ENCODE measurements at places on chromosomes 2 and 18.

- peak; percentile 58 for DNase-seq
Measured at GRCh38 chr2:98269274-98269673, 77.0 kb upstream of the CNGA3 start.

GRCh38 chr2:192286093-192286701 is 91.5 kb upstream of the TMEFF2 start:
- DNase-seq = peak; percentile 69

- no peak for DNase-seq
Measured at GRCh38 chr2:203025592-203025991, 10.9 kb downstream of the NBEAL1 start.

GRCh38 chr2:64888591-64889309 is 100.4 kb upstream of the SLC1A4 start:
- DNase-seq = peak; percentile 49

- no peak for DNase-seq
Measured at GRCh38 chr2:208586516-208586915, 179.9 kb downstream of the PTH2R start.

DNA sequence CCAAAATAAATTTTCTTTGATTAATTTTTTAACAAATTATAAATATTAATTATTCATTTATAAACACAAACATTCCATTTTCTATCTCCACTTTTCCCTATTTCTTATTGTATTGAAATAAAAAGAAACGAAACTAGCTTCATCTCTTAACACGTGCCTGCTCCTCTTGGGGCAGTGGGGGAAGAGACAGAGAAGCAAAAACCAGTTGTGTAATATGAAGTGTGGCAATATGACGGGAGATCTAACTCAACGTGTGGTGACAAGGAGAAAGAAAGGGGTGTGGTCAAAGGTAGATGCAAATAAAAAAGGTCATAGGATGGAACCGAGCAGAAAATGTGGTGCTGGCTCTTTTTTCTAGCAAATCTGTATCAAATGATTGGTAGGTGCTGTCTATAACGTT is 106.9 kb upstream of the SLC8A1 start:
- DNase-seq = no peak

DNA sequence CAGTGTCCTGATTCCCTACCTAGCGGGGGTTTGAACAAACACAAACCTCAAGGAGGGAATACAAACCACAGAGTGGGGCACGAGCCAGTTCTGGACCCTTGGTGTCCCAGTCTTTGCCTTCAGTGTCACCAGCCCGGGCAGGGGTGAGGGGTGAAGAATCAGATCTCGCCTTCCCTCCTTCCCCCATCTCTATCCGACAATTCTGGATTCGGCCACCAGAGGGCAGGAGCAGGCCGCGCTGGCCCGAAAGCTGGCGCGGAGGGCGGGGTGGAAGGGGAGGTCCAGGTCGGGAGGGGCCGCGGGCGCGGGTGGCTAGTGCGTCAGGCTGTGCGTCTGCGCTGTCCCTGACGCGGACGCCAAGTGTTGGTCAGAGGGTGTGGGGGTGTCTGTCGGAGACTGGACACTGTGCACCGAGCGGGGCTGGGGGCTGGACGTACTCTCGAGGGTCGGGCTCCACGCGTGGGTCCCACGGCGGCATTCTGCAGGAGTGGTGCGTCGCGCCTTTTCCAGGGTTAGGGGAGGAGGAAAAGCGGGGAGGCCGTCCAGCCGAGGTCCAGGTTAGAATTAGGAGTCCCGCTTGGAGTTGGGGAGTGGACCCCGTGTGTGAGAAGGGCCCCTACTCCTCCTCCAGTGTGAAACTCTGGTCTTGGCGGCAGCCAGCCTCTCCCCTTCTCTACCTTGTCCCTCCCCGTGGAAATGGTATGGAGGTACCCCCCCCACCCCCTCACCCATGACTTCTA is 2.9 kb upstream of the CRYBA2 start:
- DNase-seq = peak; percentile 65

DNA sequence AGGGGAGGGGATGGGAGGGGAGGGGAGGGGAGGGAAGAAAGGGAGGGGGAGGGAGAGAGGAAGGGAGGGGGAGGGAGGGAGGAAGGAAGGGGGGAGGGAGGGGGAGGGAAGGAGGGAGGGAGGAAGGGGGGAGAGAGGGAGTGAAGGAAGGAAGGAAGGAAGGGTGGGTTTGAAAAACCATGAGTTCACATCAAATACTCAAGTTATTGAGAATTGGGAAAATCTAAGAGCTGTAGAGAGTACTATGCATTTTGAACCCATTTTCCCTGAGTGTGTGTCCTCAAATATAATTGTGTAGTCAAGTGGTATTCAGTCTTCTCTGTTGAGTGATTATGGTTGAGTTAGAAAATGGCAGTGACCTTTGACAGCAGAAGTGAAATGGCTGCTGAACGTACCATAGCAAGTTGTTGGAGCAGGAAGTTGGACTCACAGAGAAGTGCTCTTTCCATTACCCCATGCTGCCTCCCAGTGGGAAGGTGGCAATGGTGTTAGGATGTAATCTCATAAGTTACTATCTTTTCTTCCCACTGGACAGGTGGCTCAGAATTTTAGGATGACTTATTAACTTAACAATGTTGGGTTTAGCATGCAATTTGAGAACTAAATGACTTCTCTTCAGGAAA is 214.6 kb downstream of the SETBP1 start:
- peak; percentile 52 for DNase-seq

- peak; percentile 72 for DNase-seq
Measured at GRCh38 chr18:21682371-21683051, 22.1 kb downstream of the ABHD3 start.

DNA sequence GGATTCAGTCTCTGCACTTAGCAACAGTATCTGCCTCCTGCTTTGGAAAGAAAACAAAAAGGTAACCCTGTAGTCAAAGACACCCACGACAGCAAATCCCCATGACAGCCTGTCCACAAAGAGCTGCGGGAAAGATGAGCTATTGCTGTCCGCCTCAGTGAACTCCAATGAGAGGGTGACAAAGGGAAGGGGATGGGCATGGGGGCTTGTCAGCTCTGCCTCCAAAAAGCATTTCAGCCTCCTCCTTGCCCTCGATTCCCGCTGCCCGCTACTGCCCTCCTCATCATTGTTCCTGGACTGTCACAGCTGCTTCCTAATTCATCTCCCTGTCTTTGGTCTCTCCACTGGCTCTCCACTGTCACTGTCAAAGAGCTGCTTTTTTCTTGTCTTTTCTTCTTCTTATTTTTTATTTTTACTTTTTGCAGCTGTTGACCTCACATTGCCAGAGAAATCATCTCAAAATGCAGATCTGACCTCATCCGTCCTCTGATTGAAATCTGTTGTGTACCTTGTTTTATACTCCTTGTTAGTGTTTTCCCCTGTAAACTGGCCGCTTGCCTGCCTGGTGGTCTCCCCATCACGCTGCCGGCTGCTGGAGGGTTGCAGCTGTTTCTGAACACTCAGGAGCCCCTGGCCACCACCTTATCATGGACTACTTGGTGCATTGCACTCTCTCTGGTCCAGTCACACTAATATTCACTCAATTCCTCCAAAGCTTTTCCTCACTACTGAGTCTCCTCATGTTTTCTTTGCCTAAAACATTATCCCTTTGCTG is 7.9 kb upstream of the E2F6 start:
- DNase-seq = no peak

DNA sequence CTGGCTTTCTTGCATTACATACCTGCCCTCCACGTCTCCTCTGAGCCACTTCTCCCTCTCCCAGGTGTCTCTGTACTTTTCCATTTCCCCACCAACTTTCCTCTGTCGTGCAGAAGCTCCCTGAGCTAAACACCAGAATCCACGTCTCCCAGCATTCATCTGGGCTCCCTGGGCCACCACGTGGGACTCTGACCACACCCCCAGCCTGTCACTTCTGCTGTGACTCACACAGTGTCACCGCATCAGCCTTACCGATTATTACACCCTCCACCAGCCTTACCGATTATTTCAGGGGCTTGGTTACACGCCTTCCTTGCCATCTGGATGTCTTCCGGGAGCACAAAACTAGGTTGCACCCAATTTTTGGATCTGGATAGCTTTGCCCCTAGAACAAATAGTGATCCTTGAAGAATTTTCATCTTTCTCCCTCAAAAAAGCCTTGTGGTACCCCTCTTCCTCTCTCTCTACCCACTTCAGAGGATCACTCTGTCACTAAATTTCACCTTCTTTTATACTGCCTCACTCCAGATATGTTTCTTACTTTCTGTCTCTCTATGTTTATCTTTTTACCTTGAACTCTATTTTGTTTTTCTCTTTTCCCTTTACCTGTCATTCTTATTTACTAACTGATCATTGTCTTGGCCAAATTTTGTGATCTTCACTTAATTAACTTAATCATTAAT is 136.9 kb upstream of the CAB39 start:
- DNase-seq = no peak

DNA sequence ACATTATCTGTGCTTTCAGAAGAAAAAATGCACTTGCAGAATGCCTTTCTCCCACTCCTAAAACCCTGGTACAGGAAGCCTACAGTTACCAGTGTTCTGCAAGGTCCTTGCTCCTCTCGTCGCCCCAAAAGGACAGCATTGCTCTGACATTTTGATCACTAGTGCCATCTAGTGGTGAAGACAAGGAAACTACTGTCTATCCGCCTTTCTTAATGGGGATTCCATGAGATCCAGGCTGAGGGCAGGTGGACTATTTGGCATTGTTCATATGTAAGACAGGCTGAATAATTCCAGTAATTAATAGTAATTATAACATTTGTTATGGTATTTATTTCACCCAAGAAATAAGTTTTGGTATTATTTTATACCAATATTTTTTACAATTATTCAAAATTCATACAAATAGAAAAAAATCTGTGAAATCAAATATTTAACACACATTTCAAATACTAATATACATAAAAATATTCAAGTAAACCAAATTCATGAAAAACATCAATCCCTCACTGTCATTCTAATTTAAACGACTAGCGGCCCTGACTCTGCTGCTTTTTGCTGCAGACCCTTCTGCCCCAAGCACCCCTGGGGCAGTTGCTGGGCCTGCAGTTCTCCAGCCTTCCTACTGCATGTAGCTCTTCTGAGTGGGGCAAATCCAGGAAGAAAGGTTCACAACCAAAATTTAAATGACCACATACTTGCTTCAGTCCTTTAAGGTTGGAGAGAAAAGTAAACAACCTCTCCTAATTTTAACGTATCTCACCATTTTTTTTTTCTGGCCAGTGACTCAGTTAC is 19.0 kb downstream of the TPGS2 start:
- peak; percentile 72 for DNase-seq

DNA sequence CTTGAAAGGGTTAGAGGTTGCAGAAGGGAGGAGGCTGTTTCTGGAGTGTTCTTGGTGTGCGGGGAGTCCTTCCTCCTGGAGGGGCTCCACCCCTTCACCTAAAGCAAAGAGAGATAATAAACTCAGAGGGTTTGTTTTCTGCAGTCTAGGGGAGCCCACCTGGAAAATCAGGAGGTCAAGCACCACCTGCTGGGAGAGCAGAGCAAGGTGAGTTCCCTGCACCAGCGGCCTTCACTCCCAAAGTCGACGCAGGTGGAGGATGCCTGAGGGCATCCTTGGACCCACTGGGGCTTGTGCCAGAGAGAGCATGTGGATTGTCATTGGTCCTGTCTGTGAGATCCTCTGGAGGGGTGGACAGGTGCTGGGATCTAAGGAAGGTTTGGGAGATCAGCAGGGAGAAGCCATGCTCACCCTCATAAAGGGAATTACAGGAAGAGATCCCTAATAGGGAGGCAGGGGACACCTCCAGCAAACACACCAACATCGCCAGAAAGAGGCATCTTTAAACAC is 116.7 kb downstream of the KCNF1 start:
- DNase-seq = no peak

DNA sequence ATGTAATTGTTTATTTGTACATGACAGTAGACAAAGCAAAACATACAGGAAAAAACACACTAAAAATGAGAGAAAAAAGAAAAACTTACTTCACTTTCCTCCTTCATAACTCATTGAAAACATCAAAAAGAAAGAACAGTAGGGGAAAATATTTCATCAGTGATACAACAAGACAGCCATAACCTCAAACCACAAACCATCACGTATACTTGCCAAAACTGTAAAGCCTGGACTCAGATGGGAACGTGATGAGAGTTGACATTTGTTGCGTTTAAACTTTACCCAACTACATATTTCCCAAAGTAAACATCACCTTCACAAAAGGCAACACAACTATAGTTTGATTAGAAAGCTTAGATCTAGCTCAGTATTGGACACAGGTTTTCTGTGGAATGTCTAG is 278.2 kb upstream of the COL3A1 start:
- DNase-seq = peak; percentile 93

GRCh38 chr2:74498500-74499266 is 720 bp downstream of the LBX2 start:
- DNase-seq = peak; percentile 22

- DNase-seq = no peak
Measured at GRCh38 chr2:70516596-70516995, 37.0 kb downstream of the TGFA start.

GRCh38 chr2:190916829-190917228 is 36.2 kb downstream of the GLS start:
- DNase-seq = no peak

DNA sequence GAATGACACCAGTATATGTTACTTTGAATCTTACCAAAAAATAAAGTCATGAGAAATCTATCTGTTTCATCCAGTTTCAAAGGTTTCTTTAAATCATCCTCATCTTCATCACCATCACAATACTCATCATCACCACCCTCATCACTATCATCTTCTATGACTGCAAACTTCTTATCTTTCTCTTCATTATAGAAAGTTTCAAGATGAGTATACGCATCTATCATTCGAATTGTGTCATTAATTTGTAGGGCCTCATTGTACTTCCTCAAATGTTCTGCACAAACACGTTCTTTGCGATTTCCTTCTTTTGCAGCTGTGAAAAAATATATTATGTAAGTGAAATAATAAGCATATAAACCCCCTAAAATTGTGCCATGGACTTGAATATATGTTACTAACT is 34.1 kb upstream of the FAP start:
- DNase-seq = no peak

DNA sequence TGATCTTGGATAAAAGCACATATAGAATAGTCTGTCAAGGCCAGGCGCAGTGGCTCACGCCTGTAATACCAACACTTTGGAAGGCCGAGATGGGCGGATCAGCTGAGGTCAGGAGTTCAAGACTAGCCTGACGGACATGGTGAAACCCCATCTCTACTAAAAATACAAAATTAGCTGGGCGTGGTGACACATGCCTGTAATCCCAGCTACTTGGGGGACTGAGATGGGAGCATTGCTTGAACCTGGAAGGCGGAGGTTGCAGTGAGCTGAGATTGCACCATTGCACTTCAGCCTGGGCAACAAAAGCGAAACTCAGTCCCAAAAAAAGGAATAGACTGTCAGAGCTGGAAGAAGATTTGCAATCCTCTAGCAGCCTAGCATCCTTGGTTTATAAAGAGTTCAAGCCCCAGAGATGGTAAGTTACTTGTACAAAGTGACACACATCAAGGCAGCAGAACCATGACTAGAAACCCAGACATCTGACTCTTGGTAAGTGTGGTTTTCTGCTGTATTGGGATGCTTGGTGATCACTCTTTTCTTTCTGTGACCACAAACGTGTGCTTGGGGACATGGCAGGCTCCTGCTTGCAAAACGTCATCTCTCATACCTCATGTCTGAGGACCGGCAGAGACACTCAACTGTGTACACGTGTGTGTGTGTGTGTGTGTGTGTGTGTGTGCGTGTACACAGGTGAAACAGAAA is 69.0 kb downstream of the OSBPL6 start:
- DNase-seq = no peak

- no peak for DNase-seq
Measured at GRCh38 chr2:201343559-201343958, 13.6 kb downstream of the FLACC1 start.
